Activated CD8-positive, alpha-beta T cell treated with anti-CD3 and anti-CD28 coated beads for 36 hours (primary cell): ENCODE measurements at places on chromosomes 13 and 19.

- H3K27ac ChIP-seq: no peak overlapping the region
- H3K27me3 ChIP-seq: no peaks in the 10 kb centered on the region
- H3K36me3 ChIP-seq: no peaks in the 10 kb centered on the region
Measured at GRCh38 chr19:12866416-12867119, 14.7 kb downstream of the DNASE2 start.

- no peaks in the 10 kb centered on the region for H3K27me3 ChIP-seq
- no peaks in the 10 kb centered on the region for H3K4me1 ChIP-seq
- no peak for DNase-seq
- H3K27ac ChIP-seq: no peak overlapping the region
Measured at GRCh38 chr19:56946159-56946558, 105.6 kb upstream of the PEG3 start.

GRCh38 chr19:14530506-14530905 is 1.1 kb downstream of the TECR start:
- H3K4me1 ChIP-seq: peaks cover 30% of the 10 kb centered on the region
- peaks cover 12% of the 10 kb centered on the region for H3K36me3 ChIP-seq
- DNase-seq: no peak
- H3K27ac ChIP-seq: no peak overlapping the region

DNA sequence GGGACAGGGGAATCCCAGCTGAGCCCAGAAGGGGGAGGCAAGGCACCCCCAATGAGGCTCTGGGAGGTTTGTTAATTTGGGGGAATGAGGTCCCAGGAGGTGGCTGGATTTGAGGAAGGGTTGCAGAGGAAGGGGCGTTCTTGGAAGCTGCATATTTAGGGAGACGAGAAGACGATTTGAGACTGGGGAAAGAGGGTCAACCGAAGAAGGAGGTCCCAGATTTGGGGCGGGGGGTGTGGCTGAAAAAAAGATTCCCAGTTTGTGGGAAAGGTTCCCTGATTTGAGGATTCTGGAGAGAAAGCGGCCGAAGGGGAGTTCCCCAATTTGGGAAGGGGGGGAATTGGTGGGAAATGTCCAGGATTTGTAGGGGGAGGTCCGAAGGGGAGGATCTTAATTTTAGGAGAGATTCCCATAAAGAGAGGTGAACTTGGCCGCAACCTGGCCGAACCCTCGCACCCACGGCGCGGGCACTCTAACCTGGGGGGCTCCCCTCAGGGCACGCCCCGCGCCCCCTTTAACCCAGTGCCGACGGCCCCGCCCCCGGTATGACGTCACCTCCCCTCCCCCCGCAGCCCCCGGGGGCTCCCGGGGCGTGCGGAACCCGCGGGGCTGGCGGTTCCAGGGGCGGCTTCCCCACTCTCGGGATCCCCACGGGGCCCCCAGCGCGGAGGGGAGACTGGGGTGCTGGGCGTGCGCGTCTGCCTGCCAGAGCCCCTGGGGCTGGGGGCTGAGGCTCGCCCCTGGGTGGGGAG is 1.2 kb downstream of the PTPRS start:
- no peak for DNase-seq
- H3K4me3 ChIP-seq: peak overlapping the region; percentile 49
- H3K36me3 ChIP-seq: no peaks in the 10 kb centered on the region
- peaks cover 48% of the 10 kb centered on the region for H3K27me3 ChIP-seq
- H3K27ac ChIP-seq: no peak overlapping the region

- H3K27ac ChIP-seq: no peak overlapping the region
- no peaks in the 10 kb centered on the region for H3K27me3 ChIP-seq
- H3K36me3 ChIP-seq: no peaks in the 10 kb centered on the region
- no peak overlapping the region for H3K4me3 ChIP-seq
Measured at GRCh38 chr13:30805603-30806011, 70.3 kb downstream of the ALOX5AP start.

DNA sequence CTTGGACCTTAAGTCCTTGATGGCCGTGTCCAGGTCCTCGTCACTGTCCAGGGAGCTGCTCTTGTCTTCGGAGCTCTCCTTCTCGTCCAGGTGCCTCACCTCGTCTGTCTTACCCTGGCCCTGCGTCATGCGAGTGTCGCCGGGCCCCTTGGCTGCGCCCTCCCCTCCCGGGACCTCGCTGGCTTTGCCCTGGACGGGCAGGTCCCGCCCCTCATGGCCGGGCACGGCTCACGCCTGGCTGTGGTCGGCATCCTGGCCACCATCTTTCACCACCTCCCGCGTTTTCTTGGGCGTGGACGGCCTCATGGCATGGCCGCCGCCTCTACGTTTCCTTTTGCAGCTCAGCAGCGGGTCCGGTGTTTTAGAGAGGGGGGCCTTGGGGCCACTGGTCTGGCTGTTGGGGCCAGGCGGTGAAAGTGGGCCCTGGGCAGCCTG is 14.8 kb downstream of the RB1 start:
- H3K36me3 ChIP-seq: peaks cover 56% of the 10 kb centered on the region
- peaks cover 5% of the 10 kb centered on the region for H3K27me3 ChIP-seq
- no peak overlapping the region for H3K27ac ChIP-seq
- peak; percentile 6 for DNase-seq
- H3K4me1 ChIP-seq: peaks cover 47% of the 10 kb centered on the region
- H3K4me3 ChIP-seq: peak overlapping the region; percentile 56

DNA sequence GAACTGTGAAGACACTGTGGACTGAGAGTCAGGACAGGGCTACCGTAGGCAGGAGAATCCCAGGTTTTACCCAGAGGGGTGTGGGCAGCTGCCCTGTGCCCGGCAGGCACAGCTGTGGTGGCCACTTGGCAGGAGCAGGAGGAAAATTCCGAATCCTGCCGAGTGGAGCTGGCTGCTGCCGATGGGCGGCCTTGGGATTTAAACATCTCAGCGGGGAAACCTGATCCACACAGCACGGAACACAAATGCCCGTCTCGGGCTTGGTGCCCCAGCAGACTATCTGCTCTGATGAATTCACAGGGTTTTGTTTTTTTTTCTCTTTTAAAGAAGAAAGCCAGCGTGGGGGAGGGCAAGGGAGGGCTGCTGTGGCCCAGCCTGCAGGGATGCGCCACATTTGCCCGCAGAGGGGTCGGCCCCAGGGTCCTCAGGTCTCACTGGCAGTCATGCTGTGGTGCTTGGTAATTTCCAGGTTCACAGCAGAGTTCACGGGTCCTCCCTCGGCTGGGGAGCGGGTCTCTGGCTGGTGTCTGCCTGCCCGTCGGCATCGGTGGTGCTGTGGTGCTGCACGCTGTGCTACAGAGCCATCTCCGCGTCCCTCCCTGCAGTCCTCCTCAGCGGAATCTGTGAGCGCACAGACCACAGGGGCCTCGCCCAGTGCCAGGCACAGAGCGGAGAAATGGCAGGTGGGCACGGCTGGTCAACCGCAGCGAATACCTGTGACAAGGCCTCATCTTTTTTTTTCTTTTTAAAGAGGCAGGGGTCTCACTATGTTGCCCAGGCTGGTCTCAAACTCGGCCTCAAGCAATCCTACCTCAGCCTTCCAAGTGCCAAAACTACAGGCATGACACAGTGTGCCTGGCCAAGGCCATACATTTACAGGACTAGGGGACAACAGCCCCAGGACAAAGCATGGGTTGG is 28.1 kb downstream of the MPND start:
- H3K27me3 ChIP-seq: no peaks in the 10 kb centered on the region
- H3K4me1 ChIP-seq: peaks cover 54% of the 10 kb centered on the region
- H3K36me3 ChIP-seq: peaks cover 14% of the 10 kb centered on the region
- H3K4me3 ChIP-seq: no peak overlapping the region
- peak overlapping the region; percentile 89 for H3K27ac ChIP-seq

DNA sequence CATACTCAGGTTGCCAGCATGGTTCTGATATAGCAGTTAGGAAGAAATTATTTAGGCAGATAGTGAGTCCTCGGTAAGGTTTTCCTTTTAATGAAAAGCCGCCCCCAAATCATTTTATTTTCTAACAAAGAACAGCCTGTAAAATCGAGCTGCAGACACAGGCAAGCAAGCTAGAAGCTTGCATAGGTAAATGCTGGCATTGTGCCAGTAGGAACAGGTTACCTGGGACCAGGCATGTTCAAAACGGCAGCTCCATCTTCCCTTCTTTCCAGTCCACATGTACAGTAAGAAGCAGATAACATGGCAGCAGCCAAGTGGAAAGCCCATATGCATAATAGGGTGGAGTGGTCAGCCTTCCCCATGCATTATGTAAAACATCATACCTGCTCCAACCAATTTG is 71.1 kb downstream of the UGGT2 start:
- no peaks in the 10 kb centered on the region for H3K36me3 ChIP-seq
- no peaks in the 10 kb centered on the region for H3K4me1 ChIP-seq
